ENCODE measurements at places on chromosomes 3 and 15.

GRCh38 chr3:37871858-37872257 lies 10.2 kb downstream of the CTDSPL start:
- no peak for DNase-seq

GRCh38 chr3:32968166-32968919 lies 16.9 kb downstream of the CCR4 start:
- DNase-seq, result no peak

DNA sequence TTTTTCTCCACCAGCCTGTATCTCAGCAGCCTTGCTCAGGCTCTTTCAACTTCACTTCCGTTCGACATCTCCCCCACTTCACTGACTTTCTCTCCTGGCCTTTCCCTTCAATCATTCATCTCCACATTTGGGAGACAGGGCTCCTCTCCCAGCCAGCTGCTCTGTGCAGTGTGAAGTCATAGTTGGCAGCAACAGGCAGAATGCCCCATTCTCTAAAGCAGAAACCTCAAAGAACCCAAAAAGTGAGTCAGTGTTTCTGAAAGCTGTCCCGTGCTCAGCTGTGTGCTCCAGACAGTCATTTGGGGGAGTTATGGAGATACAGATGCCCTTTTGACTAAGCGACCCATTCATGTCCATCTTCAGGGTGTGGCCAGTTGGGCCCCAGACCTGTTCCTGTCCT lies 54.3 kb downstream of the NTRK3 start:
- no peak for DNase-seq

DNA sequence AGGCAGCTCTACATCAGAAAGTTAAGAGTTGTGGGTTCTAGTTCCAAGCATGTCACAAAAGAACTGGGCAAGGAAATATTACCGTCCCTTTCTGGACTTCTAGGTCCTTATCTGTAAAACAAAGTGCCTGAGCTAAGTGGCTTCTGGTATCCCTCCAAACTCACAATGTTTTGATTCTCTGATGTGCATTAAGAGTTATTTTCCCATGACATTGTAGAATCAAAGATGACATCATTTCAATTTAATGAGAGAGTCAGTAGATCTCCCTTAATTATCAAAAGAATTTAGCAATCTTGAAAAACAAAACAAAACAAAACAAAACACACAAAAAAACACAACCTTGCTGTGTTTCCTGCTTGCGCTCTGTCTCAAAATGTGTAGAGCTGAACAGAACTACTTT lies 88.7 kb downstream of the DUT start:
- no peak for DNase-seq

- no peak for DNase-seq
These were observed 69.3 kb downstream of the CHST2 start for GRCh38 chr3:143188881-143189280.

- no peak for DNase-seq
These were observed 63.4 kb downstream of the ESYT3 start for GRCh38 chr3:138497851-138498250.

- DNase-seq, result no peak
These were observed 40.0 kb upstream of the IL12A start for GRCh38 chr3:159948429-159949144.

All from stimulated activated CD8-positive, alpha-beta memory T cell treated with anti-CD3 and anti-CD28 coated beads, Interleukin-4, amount 100 ng/mL, for 4 hours (primary cell).